Dermis microvascular lymphatic vessel endothelial cell (primary cell): ENCODE measurements at places on chromosomes 5 and 9. TPM values are rescaled to one million over a fixed set of nuclear protein-coding genes. Genes with fewer than 3 reads are reported as not detected.

RUFY1 gene
- total RNA-seq, result 42.6 and 44.3 TPM in 2 replicates

TEX48 gene
- not detected in 2 replicates for total RNA-seq

EFCAB9 gene
- total RNA-seq, result not detected in 2 replicates

PCDHB3 gene
- 0.26 and 1.1 TPM in 2 replicates for total RNA-seq

FOXD4L6 gene
- total RNA-seq, result under 0.01 TPM in 1 of 2 replicates, not detected in the other

C9orf153 gene
- 0.38 TPM in 1 of 2 replicates, not detected in the other for total RNA-seq

CCNJL gene
- 4.0 and 8.5 TPM in 2 replicates for total RNA-seq

SPINK1 gene
- total RNA-seq, result not detected in 2 replicates

SH2D3C gene
- 61.5 and 100 TPM in 2 replicates for total RNA-seq

CNTNAP3B gene
- 34.4 and 143 TPM in 2 replicates for total RNA-seq

SLC36A2 gene
- total RNA-seq, result not detected in 2 replicates

SLC9A3 gene
- total RNA-seq, result 0.51 and 1.4 TPM in 2 replicates

DND1 gene
- total RNA-seq, result 0.13 TPM in 2 replicates

MRRF gene
- total RNA-seq, result 29.8 and 34.1 TPM in 2 replicates

PCDHB1 gene
- total RNA-seq, result not detected in 2 replicates

DBH gene
- total RNA-seq, result not detected in 2 replicates

IFNA21 gene
- not detected in 2 replicates for total RNA-seq

CDH9 gene
- total RNA-seq, result not detected in 2 replicates
